ENCODE measurements at places on chromosomes 16 and 17.

- DNase-seq: no peak
Observed at GRCh38 chr17:66549731-66550207, 247.4 kb downstream of the PRKCA start.

- DNase-seq: no peak
Observed at GRCh38 chr17:73983621-73984400, 219.7 kb upstream of the RPL38 start.

DNA sequence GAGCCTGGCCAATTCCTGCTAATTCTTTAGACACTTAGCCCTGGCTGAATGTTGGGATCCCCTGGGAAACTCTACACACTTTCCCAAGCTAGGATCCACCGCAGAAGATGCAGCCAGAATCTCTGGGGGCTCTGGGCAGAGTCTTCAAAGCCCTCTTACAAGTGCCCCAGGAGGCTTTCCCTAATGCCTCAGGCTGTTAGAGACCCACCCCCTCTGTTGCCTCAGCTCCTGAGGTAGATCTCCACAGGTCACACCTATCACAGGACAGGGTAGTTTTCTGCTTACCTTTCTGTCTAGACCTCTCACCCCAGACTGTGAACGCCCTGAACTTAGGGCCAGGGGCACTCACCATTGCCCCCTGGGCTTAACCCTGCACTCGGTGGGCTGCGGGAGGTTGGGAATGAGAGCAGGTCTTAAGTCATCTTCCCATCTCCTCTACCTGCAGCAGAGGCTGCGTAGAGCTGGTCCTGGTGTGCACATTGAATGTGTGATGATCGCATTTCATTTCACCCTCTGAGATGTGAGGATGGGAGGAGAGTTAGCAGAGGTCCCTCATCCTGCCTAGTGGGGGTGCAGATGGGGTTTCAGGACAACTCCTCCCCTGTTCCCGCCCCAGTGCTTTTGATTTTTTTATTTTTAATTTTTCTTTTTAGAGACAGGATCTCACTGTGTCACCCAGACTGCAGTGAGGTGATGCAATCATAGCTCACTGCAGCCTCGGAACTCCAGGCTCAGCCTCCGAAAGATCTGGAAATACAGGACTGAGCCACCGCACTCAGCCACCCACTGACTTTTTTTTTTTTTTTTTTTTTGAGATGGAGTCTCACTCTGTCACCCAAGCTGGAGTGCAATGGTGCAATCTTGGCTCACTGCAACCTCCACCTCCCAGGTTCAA, 89.0 kb upstream of the LHX1 start:
- no peak for DNase-seq

DNA sequence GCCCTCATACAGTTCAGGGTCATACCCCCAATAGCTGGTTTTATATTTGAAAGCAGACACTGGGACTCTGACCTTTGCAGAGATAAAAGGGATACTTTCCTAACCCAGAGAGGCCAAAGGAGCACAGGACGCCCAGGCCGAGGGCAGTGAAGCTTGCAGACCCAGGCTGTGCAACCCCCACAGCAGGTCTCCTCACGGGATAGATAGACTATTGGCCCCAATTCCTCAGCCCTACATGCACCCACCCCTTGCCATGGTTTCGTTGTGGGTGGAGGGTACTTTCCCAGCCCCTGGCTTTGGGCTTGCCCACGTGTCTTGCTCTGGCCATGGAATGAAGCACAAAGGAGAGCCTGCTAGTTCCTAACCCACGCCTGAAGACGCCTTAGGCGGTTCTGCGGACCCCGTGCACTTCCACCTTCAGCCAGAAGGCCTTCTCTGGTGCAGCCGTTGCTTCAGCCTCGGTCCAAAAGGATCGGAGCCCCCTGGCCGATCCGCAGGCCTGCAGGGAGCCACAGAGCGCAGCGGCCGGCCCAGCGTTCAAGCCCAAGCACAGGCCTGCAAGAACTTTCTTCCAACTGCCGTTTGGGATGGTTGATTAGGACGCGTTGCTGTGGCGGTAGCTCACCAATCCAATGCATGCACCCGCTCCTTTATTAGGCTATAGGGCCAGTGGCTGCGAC, 9.8 kb upstream of the BRCA1 start:
- no peak for DNase-seq

Data from CD8-positive, alpha-beta T cell (primary cell).